Ureter (tissue), 1 donor: ENCODE measurements at places on chromosomes 3 and 15. TPM values are rescaled to one million over a fixed set of nuclear protein-coding genes. Genes with fewer than 3 reads are reported as not detected.
A peak's percentile ranks its signal among the peaks of the same experiment; 100 is the strongest.

Gene EPHA3
- total RNA-seq, result 11.4 TPM

Gene SERPINI2
- 0.55 TPM for total RNA-seq

Gene TOPAZ1
- not detected for total RNA-seq

Gene SCAMP5
- total RNA-seq, result 21.0 TPM

- DNase-seq, result no peak
Observed at GRCh38 chr3:123330441-123330991, 118.4 kb downstream of the ADCY5 start.

- DNase-seq, result no peak
Observed at GRCh38 chr3:147832611-147833010, 423.4 kb downstream of the ZIC1 start.

DNA sequence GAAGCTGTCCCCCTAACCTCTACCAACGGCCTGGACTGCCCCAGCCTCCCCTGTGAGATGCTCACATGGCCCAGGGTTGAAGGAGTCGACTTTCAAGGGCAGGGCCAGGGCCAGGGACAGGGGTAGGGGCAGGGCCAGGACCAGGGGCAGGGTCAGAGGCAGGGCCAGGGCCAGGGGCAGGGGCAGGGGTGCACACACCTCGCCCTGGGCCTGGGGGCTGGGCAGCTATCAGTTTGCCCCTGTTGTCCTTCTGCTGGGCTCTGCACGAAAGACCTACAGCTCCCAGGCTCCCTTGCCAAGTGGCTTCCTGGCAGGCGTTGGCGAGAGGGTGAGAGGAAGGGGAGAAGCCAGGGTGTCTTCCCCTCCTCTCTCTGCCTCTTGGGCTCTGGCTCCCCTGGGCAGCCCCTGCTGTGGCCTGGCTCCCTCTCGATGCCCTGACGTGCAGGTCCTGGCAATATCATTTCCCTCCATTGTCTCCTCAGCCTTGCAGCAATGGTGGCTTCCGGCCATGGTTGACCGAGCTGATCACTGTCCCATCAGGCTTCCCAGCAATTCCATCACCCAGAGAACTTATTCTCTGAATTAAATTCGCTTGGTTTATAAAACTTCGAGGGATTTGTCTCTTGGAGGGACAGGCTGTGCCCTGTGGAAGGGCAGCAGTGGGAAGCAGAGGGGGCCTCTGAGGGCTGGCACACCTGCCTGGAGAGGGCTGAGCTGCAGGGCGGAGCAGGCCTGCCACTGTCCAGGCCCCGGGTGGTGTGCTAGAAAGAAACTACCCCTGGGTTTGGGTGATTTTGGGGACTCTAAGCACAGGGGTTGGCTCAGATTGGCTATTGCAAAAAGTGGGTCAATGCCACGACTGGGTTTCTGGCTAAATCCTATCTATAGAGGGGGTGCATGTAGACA, 13.9 kb downstream of the PRR23E start:
- DNase-seq, result no peak

DNA sequence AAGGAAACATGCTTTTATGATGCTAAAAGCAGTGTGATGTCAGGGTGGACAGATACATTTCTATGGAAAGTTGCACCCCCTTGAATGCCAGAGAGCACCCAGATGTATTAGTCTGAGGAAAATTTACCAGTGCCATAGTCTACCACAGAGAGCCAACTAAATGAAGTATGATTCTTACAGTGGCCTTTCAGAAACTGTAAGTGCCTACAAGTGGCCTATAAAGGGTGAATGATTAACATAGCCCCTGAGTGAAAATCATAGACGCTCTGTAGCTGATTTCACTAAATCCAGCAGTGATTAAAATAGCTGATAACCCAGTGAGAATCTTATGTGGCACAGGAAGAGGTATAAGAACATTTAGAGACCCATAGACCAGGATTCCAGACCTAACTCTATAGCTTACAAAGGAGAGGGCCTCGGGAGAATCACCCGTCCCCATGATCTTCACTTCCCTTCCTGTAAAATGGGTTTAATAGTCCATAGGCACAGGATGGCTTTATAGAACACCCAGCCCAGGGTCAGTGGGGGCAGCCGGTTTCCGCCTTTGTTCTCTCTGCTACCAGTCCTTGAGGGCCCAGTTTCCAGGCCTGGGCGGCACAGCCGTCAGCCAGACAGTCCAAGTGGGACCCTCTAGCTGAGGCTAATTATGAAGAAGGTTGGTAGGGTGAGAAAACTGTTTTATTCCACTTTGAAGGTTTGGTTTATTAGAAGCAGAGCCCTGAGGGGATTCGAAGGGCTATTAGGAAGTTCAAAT, 35.5 kb upstream of the CACNA2D3 start:
- DNase-seq, result no peak

DNA sequence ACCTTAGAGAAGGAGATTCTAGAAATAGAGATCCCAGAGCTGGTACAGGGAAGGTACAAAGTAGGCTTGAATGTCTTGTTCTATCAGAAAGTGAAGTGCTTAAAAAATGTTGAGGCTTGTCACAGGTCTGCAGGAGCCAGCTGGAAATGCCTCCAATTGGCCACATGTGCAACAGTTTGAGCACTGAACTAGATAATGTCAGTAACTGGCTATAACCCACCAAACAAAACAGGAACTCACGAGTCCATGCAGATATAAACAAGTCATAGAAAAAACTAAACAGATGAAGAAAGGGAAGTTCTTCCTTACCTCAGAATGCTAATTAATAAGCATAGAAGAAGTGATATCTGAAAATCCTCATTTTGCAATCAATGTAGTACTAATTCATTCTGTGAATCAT, 11.9 kb upstream of the TF start:
- DNase-seq, result no peak

DNA sequence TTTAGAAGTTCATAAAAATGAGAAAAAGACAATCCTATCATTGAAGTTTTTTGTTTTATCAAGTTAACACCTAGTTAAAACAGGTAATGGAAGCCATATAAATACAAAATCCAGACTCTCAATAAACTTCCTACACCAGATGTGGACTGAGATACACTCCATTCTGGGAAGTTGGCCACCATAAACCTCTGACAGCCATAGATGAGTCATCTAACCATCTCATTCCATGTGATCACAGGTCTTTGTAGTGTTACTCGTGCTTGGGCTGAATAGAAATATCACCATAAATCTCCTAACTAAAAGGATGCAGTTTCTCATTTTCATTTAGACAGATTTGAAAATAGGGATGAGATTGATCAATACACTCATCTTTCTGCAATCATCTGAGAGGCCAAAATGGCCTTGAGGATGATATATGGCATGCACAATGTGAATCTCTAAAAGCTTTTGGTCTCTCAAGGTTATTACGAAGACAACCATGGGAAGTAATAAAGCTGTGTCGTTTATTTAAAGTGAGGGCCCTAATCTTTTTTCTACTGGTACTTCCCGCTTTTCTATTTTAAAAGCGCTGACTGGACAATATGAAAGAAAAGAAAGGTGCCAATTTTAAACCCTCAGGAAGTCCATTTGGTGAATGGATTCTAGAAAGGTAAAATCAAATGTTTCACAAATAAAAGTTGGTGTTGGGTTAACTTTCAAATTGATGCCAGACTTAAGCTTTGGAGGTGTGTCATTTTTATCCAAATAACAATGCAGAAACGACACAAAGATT, 155.5 kb downstream of the POLR2M start:
- no peak for DNase-seq

DNA sequence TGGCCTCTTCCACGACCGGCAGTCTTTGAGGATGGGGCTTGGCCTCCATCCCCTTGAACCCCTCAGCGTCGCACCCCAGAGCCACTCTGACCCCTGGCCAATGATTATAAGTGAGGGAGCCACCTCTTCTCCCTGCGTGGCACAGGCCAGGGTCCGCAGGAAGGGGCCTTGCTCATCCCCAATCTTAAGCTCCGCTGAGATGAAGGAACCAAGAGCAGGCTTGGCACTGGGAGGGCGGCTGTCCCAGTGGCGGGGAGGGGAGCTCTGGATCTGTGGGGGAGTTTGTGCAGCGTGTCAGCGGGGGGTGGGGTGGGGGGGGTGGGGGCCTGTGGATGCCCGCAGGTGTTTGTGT, 13.8 kb upstream of the ADPGK start:
- DNase-seq, result no peak

- DNase-seq, result no peak
Observed at GRCh38 chr3:119628390-119628789, 30.7 kb downstream of the PLA1A start.

GRCh38 chr15:70196372-70197316, 98.9 kb upstream of the TLE3 start:
- DNase-seq, result peak; percentile 87

- DNase-seq, result no peak
Observed at GRCh38 chr3:163368168-163368567, 1710.1 kb downstream of the SI start.

- DNase-seq, result no peak
Observed at GRCh38 chr3:129246636-129247035, 2.8 kb upstream of the COPG1 start.

- DNase-seq, result peak; percentile 49
Observed at GRCh38 chr15:46576646-46577395, 942.0 kb downstream of the SQOR start.

DNA sequence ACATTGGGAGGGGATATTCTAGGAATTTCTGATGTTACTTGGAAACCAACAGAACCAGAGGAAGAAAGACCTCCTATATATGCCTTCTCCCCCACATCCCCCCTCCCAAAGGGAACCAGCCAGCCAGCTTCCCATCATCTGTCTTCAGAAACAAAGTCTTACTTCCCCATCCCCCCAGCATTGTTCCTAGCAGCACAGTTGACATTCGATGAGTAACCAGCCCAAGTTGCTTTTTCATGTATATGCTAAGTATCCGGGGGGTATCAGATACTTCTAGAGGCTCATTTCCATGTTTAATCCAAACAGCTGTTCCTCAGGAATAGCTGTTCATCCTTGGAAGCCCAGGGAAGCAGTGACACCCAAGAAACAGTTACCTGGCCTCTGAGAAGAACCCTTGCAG, 16.0 kb downstream of the RMDN3 start:
- no peak for DNase-seq
